ENCODE measurements at places on chromosomes 3 and 15. TPM values are rescaled to one million over a fixed set of nuclear protein-coding genes. Genes with fewer than 3 reads are reported as not detected.
A peak's percentile ranks its signal among the peaks of the same experiment; 100 is the strongest.

The UTS2B gene
- total RNA-seq = not detected

The CCDC50 gene
- total RNA-seq = 32.1 TPM

The SLC28A2 gene
- total RNA-seq = not detected

The AMIGO3 gene
- total RNA-seq = 3.7 TPM

The SYNM gene
- 4.7 TPM for total RNA-seq

The BSN gene
- total RNA-seq = 0.11 TPM

DNA sequence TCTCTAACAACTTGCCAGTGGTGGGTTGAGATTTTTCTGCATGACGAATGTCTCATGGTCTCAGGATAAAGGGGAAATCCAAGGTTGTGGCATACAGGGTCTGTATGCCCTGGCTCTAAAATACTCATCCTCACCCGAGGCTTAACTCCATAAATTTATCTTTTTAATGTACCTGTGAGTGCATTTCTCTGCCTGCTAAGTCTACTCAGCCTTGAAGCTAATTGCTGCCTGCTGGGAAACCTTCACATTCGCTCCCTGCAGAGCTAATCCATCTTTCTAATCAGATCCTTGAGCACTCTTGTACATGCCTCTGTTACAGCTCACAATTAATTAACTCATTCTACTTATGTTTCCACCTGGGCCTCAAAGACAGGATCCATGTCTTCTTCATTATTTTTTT lies 93.8 kb downstream of the CMSS1 start:
- DNase-seq = no peak

DNA sequence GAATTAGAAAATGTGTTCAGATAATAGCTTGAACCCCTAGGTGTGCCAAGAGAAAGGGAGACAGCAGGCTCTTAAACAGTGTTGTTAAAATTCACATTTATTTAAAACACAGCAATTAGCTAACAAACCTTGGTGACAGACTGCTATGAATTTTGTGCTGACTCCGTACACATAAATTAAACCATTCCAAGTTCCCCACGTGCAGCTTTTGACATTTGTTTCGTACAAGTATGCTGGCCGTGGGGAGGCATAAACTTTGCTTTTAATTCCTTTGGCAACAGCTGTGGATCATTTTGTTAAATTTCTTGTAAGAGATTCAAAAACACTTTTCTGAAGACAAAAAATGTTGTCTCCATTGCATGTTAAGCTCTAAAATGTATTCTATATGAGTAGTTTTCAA lies 465.3 kb downstream of the FGF12 start:
- DNase-seq = no peak

DNA sequence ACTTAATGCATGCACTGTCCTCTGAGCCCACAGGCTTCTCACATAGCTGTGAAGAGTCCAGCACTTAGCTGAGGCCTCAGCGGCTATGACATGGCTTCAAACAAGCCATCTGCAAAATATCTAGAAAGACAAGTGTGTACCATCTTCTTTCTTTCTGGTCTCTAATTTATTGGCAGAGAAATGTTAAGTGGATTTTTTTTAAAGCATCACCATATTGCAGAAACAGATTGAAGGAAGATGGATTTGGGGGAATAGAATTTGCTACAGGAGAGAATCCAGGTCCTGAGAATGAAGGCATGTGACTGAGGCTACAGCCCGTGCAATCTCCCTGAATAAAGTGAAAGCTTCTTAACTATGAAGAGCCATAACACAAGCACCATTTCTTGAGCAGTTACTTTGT lies 567.3 kb downstream of the PDCD6IP start:
- DNase-seq = no peak

GRCh38 chr3:169384573-169384972 lies 278.9 kb downstream of the MECOM start:
- DNase-seq = no peak

- no peak for DNase-seq
Observed at GRCh38 chr3:13264468-13264795, 155.7 kb downstream of the NUP210 start.

DNA sequence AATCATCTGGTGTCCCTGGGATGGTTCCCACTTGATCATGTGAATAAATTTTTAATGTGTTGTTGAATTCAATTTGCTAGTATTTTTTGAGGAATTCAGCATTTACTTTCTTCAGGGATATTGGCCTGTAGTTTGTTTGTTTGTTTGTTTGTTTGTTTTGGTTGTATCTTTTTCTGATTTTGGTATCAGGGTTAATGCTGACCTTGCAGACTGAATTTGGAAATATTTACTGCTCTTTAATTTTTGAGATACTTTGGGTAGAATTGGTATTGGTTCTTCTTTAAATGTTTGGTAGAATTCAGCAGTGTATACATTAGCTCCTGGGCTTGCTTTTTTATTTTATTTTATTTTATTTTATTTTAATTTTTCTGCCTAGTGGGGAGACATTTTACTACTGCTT lies 803.7 kb downstream of the NAALADL2 start:
- DNase-seq = no peak

- no peak for DNase-seq
Observed at GRCh38 chr3:80241791-80242190, 474.0 kb upstream of the ROBO1 start.

GRCh38 chr15:100849855-100850218 lies 29.8 kb upstream of the ALDH1A3 start:
- peak; percentile 34 for DNase-seq

DNA sequence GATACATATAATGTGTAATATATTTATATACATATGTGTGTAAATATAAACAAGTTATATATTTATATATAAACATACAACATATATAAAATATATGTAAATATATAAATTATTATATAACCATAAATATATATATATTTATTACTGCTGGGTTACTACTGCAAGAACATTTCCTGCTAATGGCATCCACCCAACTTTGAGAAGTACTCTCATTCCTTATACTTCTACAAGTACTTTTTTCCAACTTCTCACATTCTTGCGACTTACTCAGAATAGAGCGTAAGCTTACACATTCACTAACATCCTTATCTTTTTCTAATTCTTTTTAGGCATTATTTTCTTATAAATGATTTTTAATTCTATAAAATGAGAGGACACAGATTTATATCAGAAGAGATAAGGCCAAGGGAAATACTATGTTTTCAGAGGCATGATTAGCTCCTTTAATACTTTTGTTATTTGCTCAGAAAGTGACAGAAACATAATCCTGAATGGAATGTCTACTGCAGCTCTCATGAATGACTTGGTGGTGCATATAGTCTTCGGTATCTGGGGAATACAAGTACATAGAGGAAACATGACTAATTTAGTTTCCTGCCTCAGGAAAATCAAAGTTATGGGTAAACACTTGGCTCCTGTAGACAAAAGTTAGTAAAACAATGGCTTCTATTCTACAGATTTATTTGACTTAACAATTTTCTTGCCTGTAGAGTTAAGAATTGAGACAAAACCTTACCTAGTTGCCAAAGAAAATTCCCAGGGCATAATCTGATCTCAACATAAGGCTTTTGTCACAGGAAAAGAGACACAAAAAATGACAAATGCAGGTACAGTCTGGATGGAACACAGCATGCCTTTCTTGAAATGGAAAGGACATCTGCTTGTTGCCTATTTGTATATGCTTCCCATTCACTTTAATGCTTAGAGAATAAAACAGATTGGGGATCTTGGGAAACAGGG lies 453.9 kb downstream of the SQOR start:
- no peak for DNase-seq

DNA sequence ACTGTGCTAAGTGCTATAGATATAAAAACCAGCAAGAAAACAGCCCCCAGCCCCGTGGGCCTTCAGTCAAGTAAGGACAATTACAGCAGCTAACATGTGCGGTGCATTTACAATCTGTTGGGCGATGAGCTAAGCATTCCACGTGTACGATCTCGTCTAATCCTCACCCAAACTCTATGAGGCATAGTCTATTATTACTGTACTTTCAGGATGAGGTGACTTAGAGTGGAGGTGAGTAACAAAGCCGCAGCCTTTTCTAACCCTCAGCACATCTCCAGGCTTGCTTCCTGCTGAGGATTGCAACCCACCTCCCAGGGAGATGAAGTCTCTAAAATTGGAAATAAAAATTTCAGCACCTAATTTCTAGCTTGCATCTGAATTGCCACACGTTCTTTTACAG lies 53.2 kb upstream of the MCF2L2 start:
- no peak for DNase-seq

GRCh38 chr15:32134842-32135241 lies 104.5 kb downstream of the CHRNA7 start:
- DNase-seq = no peak

DNA sequence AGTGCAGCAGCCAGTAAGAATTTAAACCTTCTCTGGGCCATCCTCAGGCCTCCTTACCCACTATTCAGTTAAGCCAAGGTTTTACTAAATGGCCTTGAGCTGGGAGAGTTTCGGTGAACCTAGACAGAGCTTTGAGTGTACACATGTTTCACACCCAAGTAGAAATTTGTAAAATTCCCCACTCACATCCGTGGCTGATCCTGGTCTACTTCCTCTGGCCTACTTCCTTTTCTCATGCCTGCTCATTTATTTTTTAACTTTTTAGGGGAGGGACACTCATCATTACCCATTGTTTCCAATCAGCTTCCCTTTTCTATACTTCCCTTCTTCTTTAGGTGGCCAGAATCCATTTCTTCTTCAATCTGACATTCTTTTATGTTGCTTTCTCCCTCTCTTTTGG lies 7.6 kb downstream of the CX3CR1 start:
- DNase-seq = peak; percentile 8

GRCh38 chr15:80491163-80491847 lies 87.1 kb downstream of the ARNT2 start:
- DNase-seq = peak; percentile 15

GRCh38 chr3:155169197-155169596 lies 89.1 kb downstream of the MME start:
- DNase-seq = no peak

DNA sequence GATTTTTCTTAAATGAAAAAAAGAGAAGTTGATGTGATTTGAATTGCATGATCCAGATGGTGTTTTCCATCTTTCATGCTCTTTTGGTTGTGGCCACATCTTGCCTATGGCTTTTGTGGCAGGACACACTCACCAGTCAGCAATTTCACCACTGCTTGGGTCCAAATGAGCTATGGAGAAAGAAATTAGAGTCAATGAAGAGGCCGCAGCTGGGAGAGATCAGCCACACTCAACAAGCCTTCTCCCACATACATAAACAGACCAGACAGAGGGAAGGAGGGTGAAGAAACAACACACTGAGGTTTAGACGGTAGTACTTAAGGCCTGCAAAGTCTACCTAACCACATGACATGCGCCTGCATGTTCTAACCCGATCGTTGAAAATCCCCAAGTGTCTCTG lies 110.7 kb upstream of the CDIN1 start:
- DNase-seq = no peak

- DNase-seq = no peak
Observed at GRCh38 chr3:119297169-119297568, 3.0 kb downstream of the ARHGAP31 start.

DNA sequence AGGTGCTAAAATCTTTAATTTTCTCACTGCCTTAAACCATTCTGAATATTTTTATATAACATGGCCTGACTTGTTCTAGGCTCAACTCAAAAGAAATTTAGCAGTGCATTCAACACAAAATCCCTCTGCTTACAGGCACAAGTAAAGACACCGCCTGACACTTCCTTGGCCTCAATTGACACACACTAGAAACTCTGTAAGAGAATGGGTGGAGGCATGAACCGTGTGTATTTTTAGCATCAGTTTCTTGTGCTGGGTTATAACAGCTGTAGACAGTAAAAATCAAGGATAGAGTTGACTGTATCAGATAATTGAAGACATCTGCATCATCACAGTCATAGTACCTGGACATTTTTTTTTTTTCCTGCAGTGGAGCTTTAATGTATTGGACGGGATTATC lies 54.3 kb downstream of the SLC9A9 start:
- no peak for DNase-seq

DNA sequence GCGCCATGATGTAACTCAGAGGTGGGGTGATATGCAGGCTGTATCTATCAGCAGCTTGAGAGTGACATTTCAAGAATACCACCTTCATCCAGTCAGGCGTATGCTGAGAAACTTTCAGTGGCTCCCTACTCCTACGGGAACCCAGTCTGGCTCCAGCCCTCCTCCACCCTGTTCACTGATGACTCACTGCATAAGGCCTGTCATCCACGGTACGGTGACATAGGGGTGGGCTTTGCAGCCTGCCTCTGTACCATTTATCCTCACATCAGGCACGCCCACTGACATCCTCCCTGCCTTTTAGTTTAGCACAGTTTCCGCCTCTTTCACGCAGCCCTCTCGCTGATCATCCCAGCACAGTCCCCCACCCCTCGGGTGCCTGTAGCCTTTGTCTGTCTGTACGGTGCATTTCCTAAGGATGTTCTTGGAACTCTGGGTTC lies 11.7 kb downstream of the PXYLP1 start:
- no peak for DNase-seq

DNA sequence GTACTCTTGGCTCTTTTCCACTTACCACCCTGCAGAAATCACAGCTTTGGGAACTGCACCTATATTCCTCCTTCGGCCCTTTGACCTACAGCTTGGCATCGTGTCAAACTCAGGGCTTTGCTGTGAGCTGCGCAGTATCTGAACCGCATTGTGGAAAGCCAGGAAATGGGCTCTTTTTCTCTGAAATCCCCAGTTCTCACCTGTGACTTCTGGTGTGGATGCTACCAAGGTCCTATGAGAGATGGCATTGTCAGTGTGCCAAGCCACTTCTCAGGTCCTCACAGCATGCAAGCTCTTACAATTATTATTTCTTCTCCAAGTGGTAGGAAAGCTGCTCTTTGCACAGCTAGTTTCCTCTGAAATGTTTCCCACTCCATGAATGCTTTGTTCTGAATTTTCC lies 450.6 kb upstream of the TBL1XR1 start:
- DNase-seq = no peak

- DNase-seq = no peak
Observed at GRCh38 chr15:79130535-79131130, 40.1 kb upstream of the RASGRF1 start.

DNA sequence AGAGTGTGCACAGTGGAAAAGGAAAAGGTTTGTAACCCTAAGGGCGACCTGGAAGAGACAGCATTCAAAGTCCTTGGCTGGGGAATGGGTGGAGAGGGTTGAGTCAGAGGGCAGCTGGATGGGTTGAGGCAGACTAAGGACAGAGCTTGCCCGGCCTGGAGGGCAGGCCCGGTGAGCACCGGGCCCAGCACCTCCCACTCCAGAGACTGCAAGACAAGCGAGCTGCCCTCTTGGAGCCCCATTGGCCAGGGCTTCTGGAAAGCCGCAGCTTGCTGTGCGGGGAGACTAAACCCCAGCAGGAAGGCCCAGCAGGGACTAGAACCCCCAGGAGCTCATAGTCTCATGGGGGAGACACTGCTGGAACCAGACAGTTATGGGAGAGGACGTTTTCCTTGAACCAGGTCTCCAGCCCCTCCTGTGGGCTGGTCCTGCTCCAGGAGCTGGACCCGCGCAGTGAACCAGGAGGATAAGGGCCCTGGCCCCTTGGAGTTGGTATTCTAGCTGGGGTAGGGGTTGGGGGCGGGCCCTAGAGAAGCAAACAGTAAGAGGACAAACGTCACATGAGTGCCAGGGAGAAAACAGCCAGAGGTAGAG lies 59.1 kb downstream of the RGMA start:
- peak; percentile 83 for DNase-seq

DNA sequence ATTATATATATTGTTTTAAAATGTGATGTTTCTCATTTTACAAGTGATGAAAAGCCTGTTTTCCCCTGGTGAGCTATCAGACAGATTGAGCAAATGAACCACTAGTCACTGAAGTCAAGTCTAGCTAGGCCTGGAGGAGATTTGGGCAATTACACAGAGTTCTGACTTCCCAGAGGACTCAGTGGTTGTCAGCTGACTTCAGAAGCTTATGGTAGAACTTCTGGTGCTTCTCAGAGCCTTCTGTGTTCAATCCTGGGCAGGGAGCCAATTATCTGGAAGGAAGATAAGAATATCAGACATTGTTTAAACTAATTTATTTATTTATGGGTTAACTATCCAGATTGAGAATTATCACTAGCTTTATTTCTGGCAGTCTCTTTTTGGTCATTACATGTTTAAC lies 37.7 kb upstream of the NAALADL2 start:
- DNase-seq = no peak
